ENCODE measurements at places on chromosomes 5 and 9.

GRCh38 chr9:21684231-21684630 is 118.2 kb upstream of the MTAP start:
- DNase-seq, result no peak

DNA sequence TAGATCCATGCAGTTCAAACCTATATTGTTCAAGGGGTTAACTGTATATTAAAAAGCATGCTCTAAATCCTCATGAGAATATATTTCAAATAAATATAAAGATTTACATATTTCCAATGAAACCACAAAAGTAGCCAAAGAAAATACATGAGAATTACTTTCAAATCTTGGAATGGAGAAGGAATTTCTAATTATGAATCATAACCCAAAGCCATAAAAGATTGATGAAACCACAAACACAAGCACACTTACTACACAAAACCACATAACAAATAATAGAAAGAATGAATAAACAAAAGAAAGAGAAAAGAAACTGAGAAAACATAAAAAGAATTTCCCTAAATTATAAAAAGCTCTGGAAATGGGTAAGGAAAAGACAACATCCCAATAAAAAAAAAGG is 16.0 kb downstream of the ERP44 start:
- no peak for DNase-seq

DNA sequence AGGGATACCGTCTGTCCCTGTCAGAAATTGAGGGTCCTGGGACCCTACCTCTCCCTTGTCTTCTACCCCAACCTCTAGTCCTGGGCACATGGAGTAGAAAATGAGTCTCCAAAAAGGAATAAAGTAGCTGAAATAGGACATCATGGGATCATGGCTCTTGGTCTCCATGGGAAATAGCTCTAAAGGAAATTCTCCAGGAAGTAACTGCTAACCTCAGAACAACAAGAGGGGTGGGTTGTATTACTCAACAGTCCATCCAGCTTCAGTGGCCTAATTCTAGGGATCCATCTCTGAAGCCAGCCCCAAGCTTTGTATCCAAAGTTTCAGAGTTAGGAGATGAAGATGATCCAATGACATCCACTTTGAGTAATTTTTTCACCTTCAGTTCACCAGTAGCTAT is 11.0 kb upstream of the RUSC2 start:
- DNase-seq, result no peak

DNA sequence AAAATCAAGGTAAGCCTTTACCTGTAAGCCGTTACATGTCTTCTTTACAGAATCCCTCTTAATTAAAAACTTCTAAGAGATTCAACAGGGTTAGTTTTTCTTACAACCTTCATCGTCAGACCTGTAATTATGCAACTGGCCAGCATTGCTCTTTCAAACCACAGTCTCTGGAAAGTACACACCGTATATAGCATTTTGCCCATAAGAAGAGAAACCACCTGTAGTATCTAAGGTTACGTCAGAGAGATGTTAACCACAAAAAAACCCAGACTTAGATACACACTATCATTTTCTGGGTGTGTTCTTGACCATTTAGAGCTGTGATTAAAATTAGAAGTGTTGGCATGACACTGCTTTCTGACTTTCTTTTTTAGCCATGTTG is 140.0 kb downstream of the MUSK start:
- DNase-seq, result no peak

- no peak for DNase-seq
These were observed 26.5 kb upstream of the ADRB2 start for GRCh38 chr5:148799737-148800527.

- DNase-seq, result no peak
These were observed 67.9 kb upstream of the TARS1 start for GRCh38 chr5:33372721-33373472.

DNA sequence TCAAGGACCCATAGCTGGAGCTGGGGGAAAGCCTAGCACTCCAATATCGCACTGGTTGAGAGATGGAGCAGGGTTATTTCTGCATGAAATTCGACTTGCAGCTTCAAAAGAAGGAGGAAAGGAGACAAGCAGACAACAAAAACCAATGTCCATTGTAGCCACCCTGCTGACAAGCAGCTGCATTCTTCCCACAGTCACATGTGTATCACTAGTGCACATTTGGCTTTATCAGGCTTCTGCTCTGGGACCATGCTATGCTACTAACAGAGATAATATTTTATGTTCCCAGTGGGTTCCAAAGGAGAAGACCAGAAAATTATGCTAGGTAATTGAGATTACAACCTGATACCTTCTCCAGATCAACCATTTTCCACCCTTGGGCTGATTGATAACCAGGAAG is 59.7 kb downstream of the MFAP3 start:
- DNase-seq, result no peak

Data from activated CD4-positive, CD25-positive, alpha-beta regulatory T cell (primary cell).